ENCODE measurements at places on chromosomes 13 and 19. TPM values are rescaled to one million over a fixed set of nuclear protein-coding genes. Genes with fewer than 3 reads are reported as not detected.
A peak's percentile ranks its signal among the peaks of the same experiment; 100 is the strongest.

- DNase-seq: no peak
Observed at GRCh38 chr13:87207280-87208003, 463.7 kb upstream of the SLITRK5 start.

DNA sequence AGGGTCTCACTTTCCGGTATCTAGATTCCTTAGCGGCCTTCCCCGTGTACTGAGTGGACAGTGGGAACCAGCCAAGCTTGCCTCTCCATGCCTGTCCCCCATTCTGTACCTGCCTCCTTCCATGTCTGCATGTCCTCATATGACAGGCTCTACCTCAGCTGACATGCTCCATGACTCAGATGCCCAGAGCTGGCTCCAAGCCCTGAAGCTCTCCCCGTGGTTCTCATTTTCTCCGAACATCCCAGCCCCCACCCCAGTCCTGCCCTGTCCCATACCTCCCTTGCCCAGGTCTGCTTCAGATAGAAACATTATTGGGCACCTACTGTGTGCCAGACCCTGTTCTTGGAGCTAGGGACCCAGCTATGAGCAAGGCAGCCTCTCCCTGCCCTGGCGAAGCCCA lies 17.1 kb upstream of the SHFL start:
- DNase-seq: no peak

DNA sequence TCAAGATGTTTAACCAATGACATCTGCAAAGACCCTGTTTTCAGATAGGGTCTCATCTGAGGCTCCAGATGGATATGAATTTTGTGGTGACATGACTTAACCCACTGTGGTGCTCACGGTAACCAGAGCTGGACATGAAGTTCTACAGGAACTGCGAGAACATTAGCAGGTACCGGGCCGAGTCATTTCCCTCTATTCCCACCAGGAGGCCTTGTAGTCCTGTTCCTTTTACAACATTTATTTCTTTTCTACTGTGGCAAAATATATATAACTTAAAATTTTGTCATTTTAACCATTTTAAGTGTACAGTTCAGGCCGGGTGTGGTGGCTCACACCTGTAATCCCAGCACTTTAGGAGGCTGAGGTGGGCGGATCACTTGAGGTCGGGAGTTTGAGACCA lies 7.6 kb upstream of the TSPAN16 start:
- no peak for DNase-seq

- DNase-seq: no peak
Observed at GRCh38 chr13:98944336-98944735, 33.5 kb downstream of the DOCK9 start.

The AKT1S1 gene
- 29.7 TPM for total RNA-seq

The C1QTNF9 gene
- total RNA-seq: not detected

The C19orf81 gene
- total RNA-seq: 6.5 TPM

DNA sequence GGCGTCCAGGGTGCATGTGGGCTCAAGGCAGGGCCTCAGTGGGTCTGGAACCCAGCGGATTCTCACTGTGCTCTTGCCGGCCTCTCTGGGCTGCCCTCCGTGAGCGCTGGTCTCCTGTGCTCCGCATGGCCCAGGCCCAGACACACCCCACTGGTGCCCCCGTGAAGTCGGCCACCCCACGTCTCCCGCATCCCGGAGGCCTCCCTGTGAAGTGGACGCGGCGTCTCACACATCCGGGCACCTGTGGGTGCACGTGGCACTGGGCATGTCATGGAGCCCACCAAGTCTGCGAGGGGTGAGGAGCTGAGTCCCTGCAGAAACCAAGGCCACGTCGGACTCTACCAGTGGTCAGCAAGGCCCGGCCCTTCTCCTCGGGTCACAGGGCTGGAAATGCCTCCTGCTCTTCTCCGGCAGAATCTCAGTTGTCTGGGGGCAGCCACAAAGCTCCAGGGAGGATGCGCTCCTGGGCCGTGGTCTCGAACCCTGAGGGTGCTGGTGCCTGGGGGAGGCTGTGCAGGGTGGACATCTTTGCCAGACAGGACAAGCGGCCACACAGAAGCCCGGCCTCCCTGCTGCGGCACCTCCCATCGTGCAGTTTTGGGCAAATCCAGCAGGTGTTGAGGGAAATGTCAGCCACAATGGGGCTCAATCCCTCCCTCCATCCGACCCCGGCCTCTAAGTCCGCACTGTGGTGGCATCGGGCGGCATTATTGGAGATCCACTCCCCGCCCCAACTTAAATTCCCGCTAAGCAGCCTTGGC lies 2.2 kb downstream of the C13orf46 start:
- no peak for DNase-seq

GRCh38 chr19:10501971-10502523 lies 1.1 kb downstream of the KEAP1 start:
- peak; percentile 79 for DNase-seq

- DNase-seq: no peak
Observed at GRCh38 chr19:17606590-17607185, 51.2 kb downstream of the COLGALT1 start.

The ANGPTL8 gene
- not detected for total RNA-seq

Data from dorsolateral prefrontal cortex (tissue), 122 donors.